ENCODE measurements at places on chromosomes 6 and 20. TPM values are rescaled to one million over a fixed set of nuclear protein-coding genes. Genes with fewer than 3 reads are reported as not detected.

The DACT2 gene
- not detected for total RNA-seq

DNA sequence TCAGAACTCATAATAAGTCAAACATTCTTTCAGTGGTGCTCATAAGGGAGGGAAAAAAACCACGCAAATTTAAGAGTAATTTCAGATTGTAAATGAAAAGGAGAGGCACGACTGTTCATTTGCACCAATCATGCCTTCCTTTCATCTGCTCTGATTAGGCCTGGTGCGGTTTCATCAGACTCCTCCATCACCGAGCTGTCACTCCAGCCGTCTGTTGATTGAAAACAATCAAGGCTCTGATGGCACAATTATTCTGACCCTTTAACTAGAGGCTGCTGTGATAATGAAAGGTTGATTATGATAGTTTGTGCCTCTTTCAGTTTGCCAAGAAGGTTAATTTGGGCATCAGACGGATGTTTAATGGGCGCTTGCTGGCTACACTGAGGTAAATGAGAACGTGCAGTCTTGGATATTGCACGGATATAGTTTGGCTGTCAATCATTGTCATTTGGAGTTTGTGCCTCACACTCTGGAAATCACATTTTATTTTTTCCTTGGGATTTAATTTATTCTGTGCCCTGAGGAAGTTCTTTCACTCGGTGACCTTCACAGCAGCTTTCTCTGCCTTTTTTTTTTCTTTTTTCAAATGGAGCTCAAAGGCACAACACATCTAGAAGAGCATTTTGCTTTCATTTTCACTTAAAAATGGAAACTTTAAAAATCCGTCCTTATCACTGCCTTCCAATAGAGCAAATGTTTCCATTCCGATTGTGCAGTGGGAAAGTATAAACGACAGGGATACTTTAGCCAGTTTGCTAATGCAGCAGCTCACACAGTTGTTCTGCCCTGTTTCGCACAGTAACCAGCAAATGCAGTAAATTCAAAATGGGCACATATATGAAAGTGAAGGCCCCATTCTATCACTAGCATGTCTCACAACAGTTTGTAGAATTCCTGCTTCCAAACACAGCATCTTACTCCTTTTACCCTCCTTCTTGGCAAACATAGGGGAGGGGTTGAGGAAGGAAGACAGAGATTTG lies 172.8 kb downstream of the KLHL32 start:
- DNase-seq = no peak

GRCh38 chr20:35273449-35274171 lies 4.3 kb downstream of the MMP24OS start:
- no peak for DNase-seq

GRCh38 chr20:56181583-56181982 lies 66.9 kb upstream of the MC3R start:
- DNase-seq = no peak

The ADGRF4 gene
- not detected for total RNA-seq

- DNase-seq = no peak
These were observed 239.9 kb downstream of the TSHZ2 start for GRCh38 chr20:53212018-53212417.

The SLC44A4 gene
- total RNA-seq = 0.39 TPM

DNA sequence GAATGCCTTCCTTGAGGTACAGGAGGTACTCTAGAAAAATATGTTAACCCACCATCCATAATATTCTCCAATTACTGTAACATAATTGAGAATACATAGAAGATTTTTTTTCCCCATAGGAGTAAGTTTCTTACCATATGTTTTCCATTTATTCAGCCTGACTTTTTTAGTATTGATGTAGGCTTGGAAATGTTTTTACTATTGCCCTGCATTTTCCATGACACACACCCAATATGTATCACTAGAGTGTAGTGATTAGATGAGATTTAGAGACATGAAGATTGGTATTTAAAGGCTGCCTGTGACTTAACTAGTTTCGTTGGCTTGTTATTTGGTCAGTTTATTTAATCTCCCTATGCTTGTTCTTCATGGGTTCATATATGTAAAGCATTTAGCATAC lies 39.5 kb downstream of the KCNQ5 start:
- DNase-seq = no peak

The SNX21 gene
- 1.7 TPM for total RNA-seq

The RIMS4 gene
- total RNA-seq = not detected

DNA sequence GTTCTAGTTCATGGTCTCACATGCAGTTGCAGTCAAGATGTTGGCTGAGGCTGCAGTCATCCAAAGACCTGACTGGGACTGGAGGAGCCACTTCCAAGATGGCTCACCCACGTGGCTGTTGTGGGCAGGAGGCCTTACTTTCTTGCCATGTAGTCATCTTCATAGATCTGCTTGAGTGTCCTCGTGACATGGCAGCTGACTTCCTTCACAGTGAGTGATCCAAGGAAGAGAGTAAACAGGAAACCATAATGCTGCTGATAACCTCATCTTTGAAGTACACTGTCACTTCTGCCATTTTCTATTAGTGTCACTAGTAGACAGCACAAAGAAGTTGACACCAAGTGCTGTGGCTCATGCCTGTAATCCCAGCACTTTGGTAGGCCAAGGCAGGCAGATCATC lies 40.1 kb upstream of the AKIRIN2 start:
- DNase-seq = peak; percentile 74

The DDO gene
- total RNA-seq = not detected

DNA sequence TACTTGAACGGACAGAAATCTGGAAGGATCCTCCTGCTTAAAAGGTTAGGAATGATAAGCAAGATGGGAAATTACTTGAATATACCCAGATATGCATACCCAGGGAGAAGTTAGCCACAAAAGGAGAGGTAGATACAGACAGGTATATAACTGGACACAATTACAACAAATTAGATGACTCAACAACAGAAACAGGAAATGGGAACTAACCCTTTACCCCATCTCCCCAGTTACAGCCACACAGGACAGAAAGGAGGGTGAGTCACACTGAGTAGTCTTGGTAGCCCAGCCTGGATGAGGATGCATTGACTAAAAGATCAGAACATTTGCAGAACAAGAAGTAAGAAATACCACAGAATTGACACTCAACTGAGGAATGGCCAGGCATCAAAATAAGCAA lies 61.2 kb downstream of the C6orf52 start:
- peak; percentile 34 for DNase-seq

GRCh38 chr6:33430991-33431879 lies 11.4 kb downstream of the SYNGAP1 start:
- DNase-seq = peak; percentile 93

DNA sequence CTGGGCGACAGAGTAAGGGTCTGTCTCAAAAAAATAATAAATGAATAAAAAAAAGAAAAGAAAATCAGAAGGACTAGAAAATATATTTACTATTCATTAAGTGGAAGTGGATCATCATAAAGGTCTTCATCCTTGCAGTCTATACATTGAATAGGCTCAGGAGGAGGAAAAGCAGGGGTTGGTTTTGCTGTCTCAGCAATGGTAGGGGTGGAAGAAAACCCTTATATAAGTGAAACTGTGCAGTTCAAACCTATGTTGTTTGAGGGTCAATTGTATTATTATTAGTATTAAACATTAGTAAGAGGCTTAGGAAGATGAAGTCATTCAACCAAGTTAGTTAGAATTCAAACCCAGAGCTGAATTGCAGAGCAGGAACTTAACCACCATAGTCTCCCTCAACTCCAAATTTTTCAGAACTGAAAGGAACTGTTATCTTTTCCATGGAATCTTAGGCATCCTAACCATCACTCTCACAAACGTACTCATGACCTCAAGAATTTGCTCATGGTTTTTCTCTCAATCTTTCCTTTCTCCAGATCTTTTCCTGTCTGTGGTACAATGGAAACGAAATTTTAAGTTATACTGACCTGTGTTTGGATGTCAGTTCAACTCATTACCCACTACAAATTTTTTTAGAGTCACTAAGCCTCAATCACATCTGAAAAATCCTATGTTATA lies 7.7 kb upstream of the SMIM13 start:
- DNase-seq = no peak

- no peak for DNase-seq
These were observed 27.6 kb downstream of the SLC22A23 start for GRCh38 chr6:3429211-3429610.

GRCh38 chr6:107633680-107634323 lies 143.9 kb downstream of the SOBP start:
- DNase-seq = no peak

The BNIP5 gene
- not detected for total RNA-seq

The CRISP3 gene
- total RNA-seq = not detected

- no peak for DNase-seq
These were observed 180.6 kb downstream of the TBX18 start for GRCh38 chr6:84583784-84584183.

The DAAM2 gene
- total RNA-seq = not detected

The PDYN gene
- total RNA-seq = not detected

DNA sequence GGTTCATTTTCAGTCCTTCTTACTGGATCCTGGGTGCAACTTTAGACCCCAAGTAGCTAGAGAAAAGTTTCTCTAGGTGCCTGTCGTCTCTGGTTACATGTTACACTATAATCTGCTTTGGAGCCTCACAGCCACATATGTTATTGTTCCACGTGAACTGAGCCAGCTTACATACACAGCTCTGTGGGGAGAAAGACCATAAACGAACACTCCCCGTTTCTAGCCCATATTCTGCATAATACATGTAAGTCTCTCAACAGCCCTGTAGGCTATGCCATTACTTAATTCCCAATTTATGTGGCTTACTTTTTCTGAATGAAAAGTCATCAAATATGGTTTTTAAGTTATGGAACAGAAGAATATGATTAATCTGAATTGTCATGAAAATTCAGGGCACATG lies 233.8 kb downstream of the BCKDHB start:
- no peak for DNase-seq

- no peak for DNase-seq
These were observed 33.7 kb upstream of the EPB41L2 start for GRCh38 chr6:131096786-131097185.
